Ascending aorta (tissue), 2 donors: ENCODE measurements at places on chromosomes 5 and 9. TPM values are rescaled to one million over a fixed set of nuclear protein-coding genes. Genes with fewer than 3 reads are reported as not detected.

DNA sequence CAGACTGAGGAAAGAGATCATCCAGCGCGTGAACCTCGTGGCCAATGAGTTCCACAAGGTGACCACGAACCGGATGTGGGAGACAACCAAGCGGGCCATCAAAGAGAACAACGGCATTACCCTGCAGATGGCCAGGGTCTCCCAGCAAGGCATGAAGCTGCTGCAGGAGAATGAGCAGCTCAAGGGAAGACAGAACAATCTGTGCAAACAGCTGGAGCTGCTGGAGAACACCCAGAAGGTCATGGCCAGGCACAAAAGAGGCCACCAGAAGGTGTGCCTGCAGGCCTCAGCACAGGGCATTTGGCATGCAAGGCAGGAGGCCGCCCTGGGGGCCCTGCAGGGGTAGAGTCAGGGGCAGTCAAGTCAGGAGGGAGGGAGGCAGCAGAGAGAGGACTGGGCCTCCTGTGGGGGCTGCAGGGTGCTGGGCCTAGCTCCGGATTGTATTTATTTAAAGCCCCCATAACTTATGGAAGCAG is 4.2 kb downstream of the PTRH1 start:
- no peaks in the 10 kb centered on the region for H3K4me1 ChIP-seq
- no peaks in the 10 kb centered on the region for H3K27me3 ChIP-seq
- no peak overlapping the region for H3K4me3 ChIP-seq
- no peaks in the 10 kb centered on the region for H3K36me3 ChIP-seq
- H3K27ac ChIP-seq = no peak overlapping the region

- no peak for DNase-seq
- H3K4me3 ChIP-seq = no peak overlapping the region
- no peak overlapping the region for H3K27ac ChIP-seq
- no peaks in the 10 kb centered on the region for H3K27me3 ChIP-seq
- no peaks in the 10 kb centered on the region for H3K4me1 ChIP-seq
Observed at GRCh38 chr5:117487556-117487955, 912.9 kb upstream of the SEMA6A start.

- H3K27ac ChIP-seq = peak overlapping the region; percentile 28
- H3K4me1 ChIP-seq = peaks cover 4% of the 10 kb centered on the region
- H3K36me3 ChIP-seq = no peaks in the 10 kb centered on the region
- no peaks in the 10 kb centered on the region for H3K27me3 ChIP-seq
- no peak for DNase-seq
Observed at GRCh38 chr9:21070171-21070571, 7.6 kb downstream of the IFNB1 start.

GRCh38 chr5:79552984-79553383 is 39.0 kb upstream of the HOMER1 start:
- no peak overlapping the region for H3K27ac ChIP-seq
- no peak overlapping the region for H3K4me3 ChIP-seq
- H3K27me3 ChIP-seq = no peaks in the 10 kb centered on the region
- no peaks in the 10 kb centered on the region for H3K36me3 ChIP-seq

- no peak overlapping the region for H3K27ac ChIP-seq
- no peak overlapping the region for H3K4me3 ChIP-seq
- no peaks in the 10 kb centered on the region for H3K4me1 ChIP-seq
- H3K27me3 ChIP-seq = no peaks in the 10 kb centered on the region
- no peaks in the 10 kb centered on the region for H3K36me3 ChIP-seq
- no peak for DNase-seq
Observed at GRCh38 chr5:79157305-79157704, 45.7 kb downstream of the BHMT start.

DNA sequence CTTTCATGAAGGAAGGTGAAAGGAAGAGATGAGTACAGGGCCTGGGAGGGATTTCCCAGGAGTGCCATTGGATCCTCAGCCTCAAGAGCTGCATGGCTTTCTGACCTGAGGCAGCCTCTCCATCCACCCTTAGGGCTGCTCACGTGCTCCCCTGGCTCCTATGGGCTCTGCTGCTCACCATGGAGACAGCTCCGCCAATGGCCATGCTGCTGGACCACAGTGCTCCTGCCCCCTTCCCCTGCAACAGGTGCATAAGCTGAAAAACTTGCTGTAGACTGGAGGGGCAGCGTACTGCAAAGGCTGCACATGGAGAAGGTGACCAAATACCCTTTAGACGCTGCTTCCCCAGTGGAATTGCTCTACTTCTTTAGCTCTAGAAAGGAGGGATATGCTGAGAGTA is 112.7 kb upstream of the PANK3 start:
- H3K4me1 ChIP-seq = no peaks in the 10 kb centered on the region
- no peak overlapping the region for H3K27ac ChIP-seq
- DNase-seq = no peak
- H3K27me3 ChIP-seq = no peaks in the 10 kb centered on the region

GRCh38 chr9:37747271-37747753 is 6.3 kb upstream of the TRMT10B start:
- H3K27me3 ChIP-seq = no peaks in the 10 kb centered on the region
- no peak for DNase-seq
- H3K27ac ChIP-seq = no peak overlapping the region
- H3K4me1 ChIP-seq = no peaks in the 10 kb centered on the region
- no peaks in the 10 kb centered on the region for H3K36me3 ChIP-seq
- no peak overlapping the region for H3K4me3 ChIP-seq

GRCh38 chr9:98658951-98659351 is 49.8 kb downstream of the GABBR2 start:
- peaks cover 10% of the 10 kb centered on the region for H3K4me1 ChIP-seq
- no peaks in the 10 kb centered on the region for H3K36me3 ChIP-seq
- DNase-seq = no peak
- H3K4me3 ChIP-seq = no peak overlapping the region

DNA sequence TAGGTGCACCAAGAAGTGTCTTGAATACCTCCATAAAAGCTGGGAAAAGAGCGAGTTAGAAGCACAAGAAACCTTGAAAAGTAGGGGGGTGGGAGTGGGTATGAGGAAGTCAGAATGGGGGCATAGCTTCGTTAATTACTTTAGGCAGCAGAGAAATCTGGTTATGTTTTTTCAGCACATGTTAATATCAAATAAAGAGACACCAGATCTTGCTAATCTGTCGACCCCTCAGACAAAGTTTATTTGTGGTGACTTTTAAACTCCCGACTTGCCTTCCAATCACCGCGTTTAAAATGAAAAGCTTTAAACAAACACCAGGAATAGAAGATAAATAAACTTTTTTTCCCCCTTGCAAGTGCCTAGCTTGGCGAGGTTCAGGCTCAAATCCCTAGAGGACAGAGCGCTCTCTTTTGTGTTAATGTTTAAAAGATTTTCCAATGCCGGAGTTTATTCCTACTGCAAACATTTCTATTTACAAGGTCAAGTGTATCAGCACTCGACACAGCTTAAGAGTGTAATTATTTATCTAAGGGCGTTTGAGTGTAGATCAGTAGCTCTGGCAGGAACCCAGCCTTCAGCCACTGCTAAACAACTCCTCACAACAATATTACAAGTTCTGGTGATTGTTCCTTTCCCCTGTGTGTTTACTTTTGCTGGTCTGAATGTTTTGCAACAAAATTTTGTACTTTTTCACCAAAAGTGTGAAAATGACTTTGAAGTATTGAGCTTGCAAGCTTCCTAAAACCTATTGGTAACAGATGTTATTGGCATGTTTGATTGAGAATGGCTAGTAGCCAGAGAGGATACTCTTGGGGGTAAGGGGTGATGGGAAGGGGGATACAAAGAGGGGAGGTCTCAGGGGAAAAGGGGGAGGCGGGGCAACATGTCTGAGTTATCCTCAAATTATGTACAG is 3.8 kb downstream of the GAS1 start:
- no peaks in the 10 kb centered on the region for H3K36me3 ChIP-seq
- H3K4me3 ChIP-seq = no peak overlapping the region
- H3K27ac ChIP-seq = no peak overlapping the region
- H3K4me1 ChIP-seq = peaks cover 12% of the 10 kb centered on the region
- DNase-seq = no peak

GRCh38 chr5:170913573-170913972 is 51.8 kb downstream of the RANBP17 start:
- H3K4me1 ChIP-seq = no peaks in the 10 kb centered on the region
- H3K4me3 ChIP-seq = no peak overlapping the region
- no peak for DNase-seq
- no peaks in the 10 kb centered on the region for H3K27me3 ChIP-seq
- H3K27ac ChIP-seq = no peak overlapping the region

GRCh38 chr5:31827867-31828266 is 188.9 kb downstream of the PDZD2 start:
- no peak overlapping the region for H3K4me3 ChIP-seq
- H3K36me3 ChIP-seq = no peaks in the 10 kb centered on the region
- no peak overlapping the region for H3K27ac ChIP-seq
- no peaks in the 10 kb centered on the region for H3K4me1 ChIP-seq

DNA sequence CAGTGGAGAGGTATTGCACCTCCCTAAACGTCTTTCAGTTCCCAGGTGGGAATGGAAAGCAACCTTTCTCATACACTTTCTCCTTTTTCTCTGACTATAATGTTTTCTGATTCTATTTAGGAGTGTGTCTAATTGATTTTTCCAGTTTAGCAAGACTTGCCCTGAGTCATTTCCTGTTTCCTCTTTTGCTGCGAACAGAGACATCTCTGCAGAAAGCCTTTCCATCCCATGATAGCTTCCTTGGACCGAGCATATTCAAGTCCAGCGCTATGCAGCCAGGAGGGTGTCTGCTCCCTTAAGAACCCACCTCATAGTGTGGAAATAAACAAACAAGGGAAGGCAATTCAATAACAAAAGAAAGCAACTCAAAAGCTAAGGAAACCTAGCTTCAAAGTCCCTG is 60.0 kb upstream of the CDH6 start:
- DNase-seq = no peak
- H3K27me3 ChIP-seq = no peaks in the 10 kb centered on the region
- no peaks in the 10 kb centered on the region for H3K36me3 ChIP-seq
- H3K4me3 ChIP-seq = no peak overlapping the region

DNA sequence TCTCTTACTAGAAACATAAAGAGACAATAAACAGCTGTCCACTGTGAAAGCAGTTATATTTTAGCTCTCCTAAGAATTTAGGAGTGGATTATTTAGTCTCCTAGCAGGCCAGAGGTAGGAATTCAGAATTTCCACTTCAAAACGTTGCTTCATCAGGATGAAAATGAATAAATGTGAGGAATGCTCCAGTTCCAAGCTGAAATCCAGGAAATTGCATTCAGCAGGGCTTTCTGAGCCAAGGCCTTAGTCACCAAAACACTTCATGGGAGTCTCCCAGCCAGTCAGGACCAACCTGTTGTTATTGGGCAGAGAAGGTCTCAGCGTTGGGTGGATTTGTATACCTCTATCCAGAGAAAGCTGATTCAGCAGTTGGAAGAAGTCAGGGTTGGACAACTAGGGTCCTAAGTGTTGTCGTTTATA is 1040.3 kb downstream of the TLE1 start:
- no peaks in the 10 kb centered on the region for H3K36me3 ChIP-seq
- no peaks in the 10 kb centered on the region for H3K4me1 ChIP-seq

The PCDHB8 gene
- 0.11 TPM for total RNA-seq

The SDHA gene
- total RNA-seq = 41.1 TPM

The MARCOL gene
- not detected for total RNA-seq

The FAM114A2 gene
- total RNA-seq = 7.2 TPM

The ROPN1L gene
- not detected for total RNA-seq

The BTNL3 gene
- not detected for total RNA-seq

The NTRK2 gene
- 23.8 TPM for total RNA-seq

The CYLC2 gene
- total RNA-seq = not detected

The TNC gene
- total RNA-seq = 137 TPM
